ENCODE measurements at places on chromosomes 2 and 18.

DNA sequence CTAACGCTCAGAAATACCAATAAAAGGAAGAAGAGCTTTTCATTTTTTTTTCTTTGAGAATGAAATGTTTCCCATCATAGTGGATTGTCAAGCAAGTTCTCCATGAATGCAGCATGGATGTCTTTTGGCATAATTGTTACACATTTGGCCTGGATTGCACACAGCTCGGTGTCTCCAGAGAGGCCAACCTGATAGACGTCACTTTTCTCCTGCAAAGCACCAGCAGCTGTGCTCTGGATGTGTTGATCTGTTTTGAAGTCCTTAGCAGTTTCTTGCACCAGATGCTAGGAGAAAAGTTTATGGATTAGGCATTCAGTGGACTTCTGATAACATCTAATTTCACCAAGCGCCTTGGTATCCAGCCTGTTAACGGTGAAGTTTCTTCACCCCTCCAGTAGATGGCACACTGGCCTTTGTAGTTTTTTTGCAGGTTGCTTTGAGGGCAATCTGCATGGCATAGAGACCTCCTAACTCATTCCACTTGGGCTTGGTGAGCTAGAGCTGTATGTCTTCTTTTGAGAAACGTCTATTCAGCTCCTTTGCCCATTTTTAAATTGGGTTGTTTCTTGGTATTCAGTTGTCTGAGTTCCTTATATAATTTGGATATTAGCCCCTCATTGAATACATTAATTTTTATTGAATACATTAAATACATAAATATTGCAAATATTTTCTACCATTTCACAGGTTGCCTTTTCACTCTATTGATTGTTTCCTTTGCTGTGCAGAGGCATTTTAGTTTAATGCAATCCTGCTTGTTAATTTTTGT, 59.7 kb downstream of the PTH2R start:
- DNase-seq: peak; percentile 2

GRCh38 chr18:43620936-43621335, 343.6 kb upstream of the SYT4 start:
- peak; percentile 5 for DNase-seq

GRCh38 chr2:178550352-178550751, 70.1 kb downstream of the PLEKHA3 start:
- no peak for DNase-seq

DNA sequence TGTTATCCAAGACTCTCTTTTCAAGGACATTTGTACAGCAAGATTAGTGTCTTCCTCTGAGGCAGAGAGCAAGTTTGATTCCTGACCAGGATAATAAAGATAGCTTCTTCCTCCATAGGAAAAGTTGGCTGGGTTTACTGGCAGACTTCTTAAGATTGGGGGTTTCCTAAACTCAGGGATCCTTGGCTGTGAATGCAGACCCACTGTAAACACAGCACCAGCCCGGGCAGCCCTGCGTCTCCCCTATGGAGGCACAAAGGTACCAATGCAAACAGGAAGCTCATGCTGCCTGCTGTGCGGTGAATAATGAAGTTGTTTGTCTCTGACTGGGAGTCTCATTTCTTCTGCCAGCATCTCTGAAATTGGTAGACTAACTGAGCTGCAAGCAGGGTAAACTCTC, 96.2 kb upstream of the ARHGAP28 start:
- no peak for DNase-seq

DNA sequence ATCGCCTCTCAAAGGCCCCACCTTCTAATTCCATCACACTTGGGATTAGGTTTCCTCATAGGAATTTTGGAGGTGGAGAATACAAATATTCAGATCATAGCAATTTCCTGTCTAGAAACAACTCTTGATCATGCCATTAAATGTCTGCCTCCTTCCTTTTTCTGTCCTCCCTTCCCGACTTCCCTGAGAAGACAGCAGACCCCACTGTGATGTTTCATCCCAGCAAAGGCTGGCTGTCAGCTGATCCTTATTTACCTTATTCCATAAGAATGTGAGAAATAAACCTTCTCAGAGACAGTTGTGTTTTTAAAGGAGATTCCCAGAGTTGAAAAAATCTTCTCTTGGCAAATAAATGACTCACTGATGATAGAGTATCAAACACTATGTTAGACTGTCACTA, 133.9 kb downstream of the TDRD15 start:
- no peak for DNase-seq

GRCh38 chr18:11064106-11064505, 85.3 kb downstream of the PIEZO2 start:
- no peak for DNase-seq

- DNase-seq: no peak
Observed at GRCh38 chr2:43764086-43764705, 9.6 kb upstream of the DYNC2LI1 start.

DNA sequence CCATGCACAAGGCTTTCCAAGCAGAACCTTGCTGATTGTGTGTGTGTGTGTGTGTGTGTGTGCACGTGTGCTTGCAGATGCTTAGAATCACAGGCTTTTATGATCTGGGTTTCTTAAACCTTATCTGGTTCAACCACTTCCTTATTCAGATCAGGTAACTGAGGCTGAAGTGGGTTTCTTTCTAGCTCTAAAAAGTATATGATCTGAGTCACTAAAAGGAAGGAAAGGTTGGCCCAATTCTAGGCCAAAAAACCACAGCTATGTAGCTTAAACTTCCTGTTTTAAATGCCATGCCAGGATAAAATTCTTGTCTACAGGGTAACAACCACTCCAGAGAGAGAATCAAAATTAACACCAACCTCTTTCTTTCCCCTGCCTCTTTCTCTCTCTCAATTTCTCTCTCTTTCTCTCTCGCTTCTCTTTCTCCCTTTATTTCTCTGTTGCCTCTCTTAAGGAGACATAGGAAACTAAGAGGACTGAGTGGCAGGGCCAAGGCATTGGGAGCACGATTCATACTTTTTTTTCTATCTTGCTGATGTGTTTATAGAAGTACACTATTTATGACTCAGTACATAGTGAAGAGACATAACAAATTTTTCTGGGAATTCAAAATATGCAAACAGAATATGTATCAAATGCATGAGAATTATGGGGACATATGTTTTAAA, 140.3 kb downstream of the TRIB2 start:
- DNase-seq: peak; percentile 78

- no peak for DNase-seq
Observed at GRCh38 chr2:168518555-168519066, 62.5 kb downstream of the CERS6 start.

GRCh38 chr18:62751341-62751821, 36.0 kb downstream of the PHLPP1 start:
- no peak for DNase-seq

- no peak for DNase-seq
Observed at GRCh38 chr2:175854665-175855064, 147.4 kb downstream of the LNPK start.

- no peak for DNase-seq
Observed at GRCh38 chr2:218953366-218953954, 6.0 kb upstream of the CDK5R2 start.

DNA sequence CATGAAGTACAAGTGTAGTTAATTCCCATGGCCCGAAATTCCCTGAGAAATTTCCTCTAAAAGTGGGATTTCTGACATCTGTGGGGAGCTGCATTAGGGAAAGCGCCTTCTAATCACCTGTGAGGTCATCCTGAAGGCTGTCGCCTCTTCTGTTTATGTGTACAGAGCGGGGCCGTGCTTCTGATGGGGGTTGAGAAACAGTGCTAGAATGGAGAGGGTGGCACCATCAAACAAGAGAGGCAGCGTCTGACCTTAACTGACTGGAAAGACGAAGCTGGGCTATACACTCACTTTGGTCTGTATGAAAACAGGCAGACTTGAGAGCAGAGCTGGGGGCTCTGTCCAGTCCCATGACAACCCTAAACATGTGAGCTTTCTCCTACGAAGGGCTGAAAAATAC, 44.2 kb upstream of the DNMT3A start:
- DNase-seq: no peak

- no peak for DNase-seq
Observed at GRCh38 chr18:805755-806110, 6.3 kb downstream of the YES1 start.

- no peak for DNase-seq
Observed at GRCh38 chr2:106120432-106120831, 73.7 kb downstream of the UXS1 start.

DNA sequence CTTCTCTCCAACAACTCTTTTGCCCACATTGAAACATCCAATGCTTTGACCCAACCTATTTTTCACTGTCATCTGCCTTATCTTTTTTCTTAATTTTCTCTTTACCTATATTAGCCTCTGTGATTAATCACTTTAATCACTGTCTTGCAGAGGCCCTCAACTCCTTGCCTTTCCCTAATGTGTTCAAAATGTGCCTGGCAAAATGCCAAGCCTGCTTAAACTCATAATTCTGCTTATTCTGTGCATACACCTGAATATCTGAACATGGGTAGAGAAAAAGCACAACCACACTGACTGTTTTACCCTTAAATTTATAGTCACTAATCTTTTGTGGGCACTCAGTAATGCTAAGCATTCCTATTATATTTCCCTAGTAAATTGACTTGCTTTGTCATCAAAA, 63.0 kb upstream of the GALNT13 start:
- no peak for DNase-seq

GRCh38 chr2:132415915-132416722, 486 bp upstream of the GPR39 start:
- no peak for DNase-seq

DNA sequence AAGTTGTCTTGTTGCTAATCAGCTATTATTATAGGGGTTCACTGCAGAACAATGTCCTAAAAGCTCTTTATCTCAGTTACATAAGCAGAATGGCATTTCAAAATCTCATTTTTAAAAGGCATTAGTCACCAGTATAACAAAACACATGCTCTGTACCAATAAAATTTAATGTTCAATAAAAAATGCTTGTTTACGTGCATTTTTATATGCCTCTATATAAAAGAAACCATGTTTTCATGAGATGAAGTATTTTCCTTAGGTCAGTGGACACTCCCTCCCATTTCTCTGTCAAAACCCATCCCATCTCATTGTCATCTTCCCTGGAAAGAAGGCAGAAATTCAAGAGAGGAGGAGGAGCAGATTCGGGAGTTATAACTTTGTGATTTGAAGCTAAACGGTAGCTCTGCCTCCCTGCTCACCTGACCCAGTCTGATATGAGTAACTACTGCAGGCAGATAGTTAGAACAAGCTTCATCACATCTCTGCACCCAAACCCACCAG, 231.9 kb upstream of the SIX2 start:
- DNase-seq: no peak

DNA sequence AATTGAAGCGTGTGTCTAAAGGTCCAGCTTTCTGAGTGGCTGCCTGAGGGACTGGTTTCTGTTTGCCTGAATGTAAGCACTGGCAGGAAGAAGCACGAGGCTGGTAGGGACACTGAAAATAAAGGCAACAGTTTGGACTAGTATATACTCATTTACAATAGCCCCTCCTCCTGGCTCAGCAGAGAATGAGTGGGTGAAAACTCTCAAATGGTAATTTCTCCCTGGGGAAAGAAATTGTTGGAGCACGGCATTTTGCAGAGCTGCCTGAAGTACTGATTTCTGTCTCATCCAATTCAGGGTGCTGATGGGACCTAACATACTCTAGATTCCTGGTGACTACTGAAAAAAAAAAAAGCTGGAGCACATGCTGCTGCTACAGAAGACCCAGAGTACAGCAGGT, 17.3 kb upstream of the SPP2 start:
- no peak for DNase-seq

DNA sequence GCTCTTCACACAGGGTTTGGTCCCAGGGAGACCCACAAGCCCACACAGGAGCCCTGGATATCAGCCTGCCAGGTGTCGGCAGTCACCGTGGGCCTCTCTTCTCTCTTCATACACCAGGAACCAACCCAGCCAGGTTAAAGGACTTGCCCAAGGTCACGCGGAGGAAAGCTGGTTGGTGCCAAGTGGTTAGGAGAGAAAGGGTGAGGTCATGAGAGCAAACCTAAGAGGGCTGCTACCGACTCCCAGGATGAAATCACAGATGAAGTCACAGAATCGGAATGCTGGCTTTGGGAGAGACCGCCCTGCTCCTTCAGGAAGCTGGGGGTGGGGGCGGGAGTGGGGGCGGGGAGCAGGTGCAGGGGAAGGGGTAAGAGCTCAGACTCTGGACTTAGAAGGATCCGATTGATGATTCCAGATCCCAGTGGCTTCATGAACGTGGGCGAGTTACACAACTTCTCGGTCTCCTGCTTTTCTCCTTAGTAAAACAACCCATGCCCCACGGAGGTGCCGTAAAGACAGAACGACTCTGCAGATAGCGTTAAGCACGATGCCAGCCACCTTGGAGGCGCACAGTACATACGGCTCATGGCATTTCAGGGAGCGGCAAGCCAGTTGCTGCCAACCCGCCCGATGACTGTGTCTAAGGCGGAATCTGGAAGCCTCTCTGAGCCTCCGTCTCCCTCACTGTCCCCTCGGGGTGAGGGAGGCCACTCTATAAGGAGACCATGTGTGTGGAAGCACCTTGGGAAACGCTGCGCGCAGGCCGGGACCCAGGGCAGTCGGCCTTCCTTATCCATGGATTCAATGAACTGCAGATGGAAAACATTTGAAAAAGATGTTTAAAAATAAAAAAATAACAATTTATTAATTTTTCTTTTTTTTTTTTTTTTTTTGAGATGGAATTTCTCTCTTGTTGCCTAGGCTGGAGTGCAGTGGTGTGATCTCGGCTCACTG, 23.0 kb upstream of the TAF1B start:
- DNase-seq: no peak

GRCh38 chr2:108909275-108909823, 79.7 kb downstream of the EDAR start:
- DNase-seq: no peak

DNA sequence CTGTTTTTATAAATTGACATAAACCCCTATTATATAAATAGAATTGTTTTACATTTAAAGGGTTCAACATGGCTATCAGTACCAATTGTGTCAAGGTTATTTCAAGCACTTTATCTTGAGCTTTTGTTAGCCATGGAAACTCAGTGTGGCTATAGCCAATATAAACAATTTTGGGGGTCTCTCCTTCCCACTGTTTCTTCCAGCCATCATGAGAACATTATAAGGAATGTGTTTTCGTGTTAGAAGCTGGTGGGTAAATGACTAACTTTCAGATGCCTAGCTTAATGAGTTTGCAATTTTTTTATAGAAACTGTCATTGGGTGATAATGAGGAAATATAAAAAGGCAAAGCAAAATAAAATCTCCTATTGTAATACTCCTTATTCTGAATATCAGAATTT, 153.5 kb upstream of the FOSL2 start:
- no peak for DNase-seq

DNA sequence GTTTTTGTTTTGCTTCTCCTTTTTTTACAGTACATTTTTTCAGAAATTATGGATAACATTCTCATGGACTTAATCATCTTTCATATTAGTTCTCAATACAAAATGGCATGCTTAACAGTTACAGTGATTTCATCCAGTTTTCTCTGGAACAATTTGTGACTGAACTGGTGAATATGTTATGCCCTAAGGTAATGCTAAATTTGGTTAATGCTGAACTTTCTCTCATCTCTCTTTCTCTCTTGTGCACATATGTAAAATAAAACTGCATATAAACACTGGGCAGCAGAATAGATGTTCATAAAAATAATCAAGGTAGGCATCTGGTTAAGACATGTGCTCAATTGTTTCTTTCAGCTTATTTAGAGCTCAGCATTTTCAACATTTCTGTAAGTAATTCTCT, 196.3 kb upstream of the TMEFF2 start:
- no peak for DNase-seq

All from CD4-positive, alpha-beta T cell treated with Interleukin-4 for 4 hours (primary cell).